ENCODE measurements at places on chromosomes 7 and 10. TPM values are rescaled to one million over a fixed set of nuclear protein-coding genes. Genes with fewer than 3 reads are reported as not detected.
A peak's percentile ranks its signal among the peaks of the same experiment; 100 is the strongest.

DNA sequence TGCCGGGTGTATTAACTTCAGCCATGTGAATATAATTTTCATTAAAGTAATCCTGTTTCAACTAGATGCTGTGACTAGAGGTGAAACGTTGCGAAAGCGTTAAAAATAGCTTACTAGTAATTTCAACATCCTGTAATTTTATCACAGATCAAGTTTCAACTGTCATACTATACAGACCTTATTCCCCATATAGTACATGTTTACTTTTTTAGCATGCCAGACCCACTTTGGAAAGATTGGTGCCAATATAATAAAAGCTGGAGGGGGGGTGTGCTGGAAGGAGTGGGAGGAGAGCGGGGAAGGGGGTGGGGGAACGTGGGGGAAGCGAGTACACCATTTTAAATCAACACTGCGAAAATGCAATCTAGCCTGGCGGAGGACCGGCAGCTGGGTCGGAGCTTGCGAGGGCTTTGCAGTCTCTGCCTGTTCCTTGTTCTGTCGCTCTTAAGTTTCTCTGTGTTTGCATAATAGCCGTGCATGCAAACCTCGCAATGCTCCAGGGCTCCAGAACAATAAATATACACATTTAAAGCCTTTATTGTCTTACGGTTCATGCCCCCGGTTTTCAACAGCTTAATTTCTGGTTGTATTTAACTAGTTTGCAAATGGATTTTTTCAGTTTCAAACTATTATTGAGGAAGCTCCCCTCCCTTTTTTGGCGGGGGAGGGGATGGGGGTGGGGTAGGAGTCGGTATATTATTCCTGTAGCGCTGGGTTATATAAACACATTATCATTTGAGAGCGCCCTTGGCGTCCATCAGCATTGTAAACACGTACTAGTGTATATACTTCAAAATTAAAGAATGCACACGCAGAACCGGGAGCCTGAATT lies 1.3 kb upstream of the ARID5B start:
- no peaks in the 10 kb centered on the region for H3K27me3 ChIP-seq
- peak; percentile 82 for DNase-seq
- peak overlapping the region; percentile 75 for H3K4me3 ChIP-seq
- H3K27ac ChIP-seq = peak overlapping the region; percentile 98

- no peaks in the 10 kb centered on the region for H3K36me3 ChIP-seq
- H3K4me1 ChIP-seq = peaks cover 40% of the 10 kb centered on the region
- H3K4me3 ChIP-seq = no peak overlapping the region
- H3K27me3 ChIP-seq = no peaks in the 10 kb centered on the region
- no peak overlapping the region for H3K27ac ChIP-seq
- no peak for DNase-seq
Measured at GRCh38 chr10:125018576-125019143, 76.7 kb downstream of the ZRANB1 start.

GRCh38 chr7:15674586-15674985 lies 11.9 kb downstream of the MEOX2 start:
- H3K27ac ChIP-seq = no peak overlapping the region
- no peak for DNase-seq
- no peaks in the 10 kb centered on the region for H3K4me1 ChIP-seq
- H3K27me3 ChIP-seq = no peaks in the 10 kb centered on the region
- no peaks in the 10 kb centered on the region for H3K36me3 ChIP-seq

- no peak overlapping the region for H3K4me3 ChIP-seq
- no peak for DNase-seq
- no peaks in the 10 kb centered on the region for H3K36me3 ChIP-seq
- H3K27ac ChIP-seq = peak overlapping the region; percentile 52
- H3K27me3 ChIP-seq = peaks cover 41% of the 10 kb centered on the region
- H3K4me1 ChIP-seq = no peaks in the 10 kb centered on the region
Measured at GRCh38 chr7:2518737-2519118, 846 bp upstream of the LFNG start.

- no peaks in the 10 kb centered on the region for H3K27me3 ChIP-seq
- peak overlapping the region; percentile 99 for H3K4me3 ChIP-seq
- no peak for DNase-seq
Measured at GRCh38 chr10:68721673-68722335, 765 bp downstream of the CCAR1 start.

DNA sequence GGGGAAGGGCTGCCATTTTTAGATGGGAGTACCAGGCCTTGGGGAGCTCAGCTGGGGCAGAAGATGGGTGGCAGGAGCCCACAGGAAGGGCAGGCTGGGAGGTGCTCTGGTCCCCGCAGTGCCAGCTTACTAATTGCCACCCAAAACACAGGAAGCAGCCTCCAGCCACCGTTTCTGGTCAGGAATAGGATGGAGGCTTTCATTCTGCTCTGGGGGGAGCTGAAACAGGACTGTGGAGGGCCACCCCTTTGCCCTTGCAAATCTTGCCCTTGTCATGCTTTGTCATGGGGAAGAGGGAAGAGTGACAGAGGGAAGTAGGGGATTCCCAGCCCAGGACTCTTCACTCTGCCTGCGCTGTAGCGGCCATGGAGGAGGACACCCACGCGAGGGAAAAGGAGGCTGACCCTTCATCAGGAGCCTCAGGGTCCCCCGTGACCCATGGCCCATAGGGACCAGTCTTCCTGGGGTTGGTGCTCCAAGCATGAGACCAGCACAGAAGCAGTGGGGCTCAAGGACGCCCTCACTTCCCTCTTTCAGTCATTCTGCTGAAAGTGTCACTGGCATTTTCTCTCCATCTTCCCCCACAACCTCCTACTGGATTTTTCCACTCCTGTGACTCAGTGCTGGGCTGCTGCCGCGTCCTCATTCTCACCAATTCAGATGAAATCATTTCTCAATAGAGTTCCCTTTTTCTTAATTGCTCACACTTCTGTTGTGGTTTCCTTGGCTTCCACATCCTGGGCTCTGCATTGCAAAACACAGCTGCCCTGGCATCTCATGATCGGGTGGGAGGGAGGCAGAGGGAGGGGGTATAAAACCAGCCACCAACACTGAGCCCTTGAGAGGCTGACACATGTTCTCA lies 61.9 kb downstream of the MKI67 start:
- H3K27ac ChIP-seq = peak overlapping the region; percentile 65
- peaks cover 13% of the 10 kb centered on the region for H3K4me1 ChIP-seq
- peaks cover 14% of the 10 kb centered on the region for H3K36me3 ChIP-seq
- no peak overlapping the region for H3K4me3 ChIP-seq
- no peaks in the 10 kb centered on the region for H3K27me3 ChIP-seq
- peak; percentile 91 for DNase-seq

- H3K4me3 ChIP-seq = no peak overlapping the region
- no peak for DNase-seq
- H3K27me3 ChIP-seq = no peaks in the 10 kb centered on the region
- H3K36me3 ChIP-seq = no peaks in the 10 kb centered on the region
- no peaks in the 10 kb centered on the region for H3K4me1 ChIP-seq
Measured at GRCh38 chr7:77893813-77894212, 95.2 kb downstream of the PHTF2 start.

DNA sequence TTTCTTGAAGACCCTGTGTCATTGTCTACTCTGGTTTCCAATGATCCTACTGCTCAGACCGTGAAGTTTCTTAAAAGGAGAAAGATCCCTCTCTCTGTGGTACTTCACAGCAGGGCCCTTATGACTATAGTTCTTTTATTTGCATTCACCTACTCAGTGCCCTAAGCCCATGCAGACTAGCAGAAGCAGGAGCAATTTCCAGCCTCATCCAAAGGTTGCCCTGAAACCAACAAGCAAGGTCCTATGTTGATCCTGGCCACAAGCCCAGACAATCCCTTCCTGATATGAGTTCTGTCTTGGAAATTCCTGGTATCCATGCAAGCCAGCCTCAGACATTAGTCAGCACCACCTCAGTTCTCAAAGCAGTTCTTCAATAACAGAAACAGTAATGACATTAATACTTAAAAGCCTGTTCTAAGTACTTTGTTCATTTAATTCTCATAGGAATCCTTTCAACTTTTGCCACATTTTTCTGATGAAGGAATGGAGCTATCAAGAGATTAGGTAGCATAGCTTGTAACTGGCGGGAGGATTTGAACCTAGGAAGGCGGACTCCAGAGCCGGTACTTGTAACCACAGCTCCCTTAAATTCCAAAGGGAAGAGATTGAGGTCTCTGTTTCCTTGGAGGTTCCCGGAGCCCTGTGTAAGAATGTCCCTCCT lies 58.1 kb upstream of the ST8SIA6 start:
- no peaks in the 10 kb centered on the region for H3K36me3 ChIP-seq
- no peak overlapping the region for H3K4me3 ChIP-seq
- H3K4me1 ChIP-seq = no peaks in the 10 kb centered on the region
- H3K27ac ChIP-seq = no peak overlapping the region
- H3K27me3 ChIP-seq = no peaks in the 10 kb centered on the region
- no peak for DNase-seq

- no peak overlapping the region for H3K27ac ChIP-seq
- H3K27me3 ChIP-seq = no peaks in the 10 kb centered on the region
- no peak for DNase-seq
- H3K4me1 ChIP-seq = peaks cover 37% of the 10 kb centered on the region
- peaks cover 23% of the 10 kb centered on the region for H3K36me3 ChIP-seq
- no peak overlapping the region for H3K4me3 ChIP-seq
Measured at GRCh38 chr7:150377196-150377595, 1.9 kb upstream of the ZNF775 start.

GRCh38 chr10:86128360-86128759 lies 238.2 kb downstream of the GRID1 start:
- H3K4me3 ChIP-seq = no peak overlapping the region
- no peaks in the 10 kb centered on the region for H3K36me3 ChIP-seq
- no peak overlapping the region for H3K27ac ChIP-seq
- H3K4me1 ChIP-seq = no peaks in the 10 kb centered on the region
- H3K27me3 ChIP-seq = no peaks in the 10 kb centered on the region

GRCh38 chr7:135510592-135511183 lies 786 bp upstream of the CNOT4 start:
- H3K27me3 ChIP-seq = no peaks in the 10 kb centered on the region
- peaks cover 24% of the 10 kb centered on the region for H3K4me1 ChIP-seq
- H3K36me3 ChIP-seq = no peaks in the 10 kb centered on the region
- H3K4me3 ChIP-seq = peak overlapping the region; percentile 78
- peak overlapping the region; percentile 94 for H3K27ac ChIP-seq

GRCh38 chr7:40804477-40805215 lies 669.8 kb downstream of the SUGCT start:
- no peaks in the 10 kb centered on the region for H3K4me1 ChIP-seq
- DNase-seq = no peak
- H3K4me3 ChIP-seq = no peak overlapping the region
- no peaks in the 10 kb centered on the region for H3K36me3 ChIP-seq

- no peaks in the 10 kb centered on the region for H3K4me1 ChIP-seq
- H3K27me3 ChIP-seq = no peaks in the 10 kb centered on the region
- peak overlapping the region; percentile 12 for H3K4me3 ChIP-seq
- DNase-seq = peak; percentile 70
- no peaks in the 10 kb centered on the region for H3K36me3 ChIP-seq
- no peak overlapping the region for H3K27ac ChIP-seq
Measured at GRCh38 chr7:28272461-28272877, 91.9 kb upstream of the JAZF1 start.

DNA sequence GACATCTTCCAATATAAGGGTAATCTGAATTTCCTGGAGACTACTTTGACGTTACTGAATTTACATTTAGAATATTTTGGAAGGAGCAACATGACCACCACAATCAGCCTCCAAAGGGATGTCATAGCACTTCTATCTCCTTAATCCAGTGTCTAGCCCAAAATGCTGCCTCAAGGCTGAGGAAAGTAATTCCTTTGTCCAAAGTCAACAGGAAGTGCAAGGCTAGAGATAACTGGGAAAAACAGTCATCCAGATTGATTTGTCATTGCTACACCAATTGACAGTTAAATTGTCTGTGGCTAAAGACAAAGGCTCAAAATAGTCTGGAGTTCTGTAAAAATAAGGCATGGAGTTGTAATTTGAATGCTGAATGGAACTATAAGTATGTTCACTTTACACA lies 3.9 kb upstream of the TFPI2 start:
- DNase-seq = no peak
- no peaks in the 10 kb centered on the region for H3K36me3 ChIP-seq
- H3K27me3 ChIP-seq = peaks cover 14% of the 10 kb centered on the region
- H3K4me3 ChIP-seq = no peak overlapping the region
- no peak overlapping the region for H3K27ac ChIP-seq

GRCh38 chr7:71900556-71900955 lies 511.6 kb downstream of the CALN1 start:
- no peak overlapping the region for H3K27ac ChIP-seq
- H3K27me3 ChIP-seq = no peaks in the 10 kb centered on the region
- no peaks in the 10 kb centered on the region for H3K4me1 ChIP-seq
- H3K36me3 ChIP-seq = no peaks in the 10 kb centered on the region

GRCh38 chr10:59708816-59709394 lies 745 bp downstream of the SLC16A9 start:
- H3K36me3 ChIP-seq = no peaks in the 10 kb centered on the region
- peaks cover 18% of the 10 kb centered on the region for H3K27me3 ChIP-seq
- H3K4me1 ChIP-seq = peaks cover 18% of the 10 kb centered on the region
- peak overlapping the region; percentile 66 for H3K4me3 ChIP-seq
- DNase-seq = peak; percentile 58

DNA sequence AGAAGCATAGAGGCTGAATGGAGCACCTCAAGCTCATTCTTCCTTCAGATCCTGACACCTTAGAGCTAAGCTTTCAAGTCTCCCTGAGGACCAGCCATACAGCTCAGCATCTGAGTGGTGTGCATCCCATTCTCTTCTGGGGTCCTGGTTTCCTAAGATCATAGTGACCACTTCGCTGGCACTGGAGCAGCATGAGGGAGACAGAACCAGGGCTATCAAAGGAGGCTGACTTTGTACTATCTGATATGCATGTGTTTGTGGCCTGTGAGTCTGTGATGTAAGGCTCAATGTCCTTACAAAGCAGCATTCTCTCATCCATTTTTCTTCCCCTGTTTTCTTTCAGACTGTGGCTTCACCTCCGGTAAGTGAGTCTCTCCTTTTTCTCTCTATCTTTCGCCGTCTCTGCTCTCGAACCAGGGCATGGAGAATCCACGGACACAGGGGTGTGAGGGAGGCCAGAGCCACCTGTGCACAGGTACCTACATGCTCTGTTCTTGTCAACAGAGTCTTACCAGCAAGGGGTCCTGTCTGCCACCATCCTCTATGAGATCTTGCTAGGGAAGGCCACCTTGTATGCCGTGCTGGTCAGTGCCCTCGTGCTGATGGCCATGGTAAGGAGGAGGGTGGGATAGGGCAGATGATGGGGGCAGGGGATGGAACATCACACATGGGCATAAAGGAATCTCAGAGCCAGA lies 31.0 kb downstream of the PRSS2 start:
- H3K4me1 ChIP-seq = peaks cover 12% of the 10 kb centered on the region
- H3K4me3 ChIP-seq = no peak overlapping the region
- no peak for DNase-seq
- H3K27me3 ChIP-seq = peaks cover 13% of the 10 kb centered on the region

GRCh38 chr10:5589661-5590511 lies 65.1 kb downstream of the CALML3 start:
- no peaks in the 10 kb centered on the region for H3K36me3 ChIP-seq
- peaks cover 26% of the 10 kb centered on the region for H3K4me1 ChIP-seq
- H3K4me3 ChIP-seq = no peak overlapping the region
- H3K27me3 ChIP-seq = no peaks in the 10 kb centered on the region

- no peak for DNase-seq
- H3K4me1 ChIP-seq = no peaks in the 10 kb centered on the region
- no peaks in the 10 kb centered on the region for H3K27me3 ChIP-seq
- no peak overlapping the region for H3K4me3 ChIP-seq
- peak overlapping the region; percentile 36 for H3K27ac ChIP-seq
- no peaks in the 10 kb centered on the region for H3K36me3 ChIP-seq
Measured at GRCh38 chr7:106535234-106535932, 125.6 kb downstream of the CCDC71L start.

SLC39A12 gene
- 0.14 TPM for total RNA-seq

SEMA3E gene
- total RNA-seq = 16.3 TPM

GATA3 gene
- not detected for total RNA-seq

C7orf57 gene
- total RNA-seq = not detected

EXOC6 gene
- total RNA-seq = 18.2 TPM

ANKRD16 gene
- total RNA-seq = 9.9 TPM

ASZ1 gene
- not detected for total RNA-seq

CNPY1 gene
- total RNA-seq = not detected

KDM7A gene
- 31.6 TPM for total RNA-seq
